Tibial nerve (tissue), 4 donors: ENCODE measurements at places on chromosomes 4 and X.

DNA sequence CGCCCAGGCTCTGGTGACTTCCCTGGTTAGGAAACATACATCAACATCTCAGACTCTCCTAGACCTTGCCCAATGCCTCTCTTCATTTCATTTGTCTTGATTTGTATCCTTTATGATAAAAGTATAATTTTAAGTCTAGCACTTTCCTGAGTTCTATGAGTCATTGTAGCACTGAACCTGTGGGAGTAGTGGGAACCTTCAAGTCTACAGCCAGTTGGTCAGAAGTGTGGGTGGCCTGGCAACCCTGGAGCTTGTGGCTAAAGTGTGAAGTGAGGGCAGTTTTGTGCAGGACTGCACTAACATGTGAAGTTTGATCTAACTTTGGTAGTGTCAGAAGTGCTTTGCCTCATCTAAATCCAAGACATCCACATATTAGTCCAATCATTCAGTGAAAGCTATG is 259.3 kb upstream of the IGFBP7 start:
- H3K27ac ChIP-seq, result no peak overlapping the region
- DNase-seq, result no peak
- H3K4me1 ChIP-seq, result no peaks in the 10 kb centered on the region

DNA sequence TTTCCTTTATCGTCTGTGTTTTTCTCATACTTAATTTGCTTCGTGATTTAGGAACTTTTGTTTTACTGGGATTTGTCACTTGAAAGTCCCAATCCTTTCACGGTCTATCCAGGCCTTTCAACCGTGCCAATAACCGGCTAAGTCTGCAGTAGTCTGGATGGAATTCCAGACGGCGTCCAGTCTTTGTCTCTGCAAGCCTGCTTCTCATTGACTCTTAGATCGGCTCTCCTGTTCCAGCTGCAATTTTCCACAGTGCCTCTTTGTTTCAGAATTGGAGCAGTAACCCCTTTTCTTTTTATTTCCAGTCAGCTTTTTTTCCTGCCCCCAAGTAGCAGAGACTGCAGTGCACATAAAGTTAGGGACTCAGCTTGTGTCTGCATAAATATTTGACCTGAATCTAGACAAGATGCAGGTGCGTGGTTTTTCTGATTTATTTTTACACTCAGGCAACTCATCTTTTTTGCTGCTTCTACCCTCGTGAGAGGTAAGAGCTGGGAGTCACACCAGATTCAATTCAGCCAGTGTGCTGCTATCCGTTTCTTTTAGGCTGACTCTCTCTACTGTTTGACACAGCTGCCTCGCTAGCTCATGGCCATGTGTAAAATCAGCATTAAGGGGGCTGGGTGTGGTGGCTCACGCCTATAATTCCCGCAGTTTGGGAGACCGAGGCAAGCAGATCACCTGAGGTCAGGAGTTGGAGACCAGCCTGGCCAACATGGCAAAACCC is 37.4 kb upstream of the DHRSX start:
- H3K27me3 ChIP-seq, result no peaks in the 10 kb centered on the region
- no peaks in the 10 kb centered on the region for H3K4me1 ChIP-seq
- DNase-seq, result no peak
- H3K27ac ChIP-seq, result no peak overlapping the region

DNA sequence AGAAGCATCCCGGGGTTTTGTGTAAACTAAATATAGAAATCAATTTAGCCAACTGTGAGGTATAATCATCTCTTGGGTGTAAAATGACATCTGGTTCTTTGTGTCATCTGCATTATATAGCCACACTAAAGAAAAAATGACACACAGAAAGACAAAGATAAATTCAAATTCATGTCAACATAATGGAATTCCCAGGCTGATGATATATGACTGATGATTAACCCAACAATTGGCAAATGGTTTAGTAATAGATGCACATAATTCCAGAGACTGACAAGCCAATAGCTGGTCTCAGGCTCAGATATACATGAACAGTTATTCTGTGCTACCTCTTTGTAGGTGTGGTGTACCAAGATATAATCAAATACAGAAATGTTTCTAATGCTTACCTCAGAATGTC is 375.4 kb upstream of the PITX2 start:
- no peaks in the 10 kb centered on the region for H3K36me3 ChIP-seq
- H3K4me3 ChIP-seq, result no peak overlapping the region
- H3K27me3 ChIP-seq, result no peaks in the 10 kb centered on the region

DNA sequence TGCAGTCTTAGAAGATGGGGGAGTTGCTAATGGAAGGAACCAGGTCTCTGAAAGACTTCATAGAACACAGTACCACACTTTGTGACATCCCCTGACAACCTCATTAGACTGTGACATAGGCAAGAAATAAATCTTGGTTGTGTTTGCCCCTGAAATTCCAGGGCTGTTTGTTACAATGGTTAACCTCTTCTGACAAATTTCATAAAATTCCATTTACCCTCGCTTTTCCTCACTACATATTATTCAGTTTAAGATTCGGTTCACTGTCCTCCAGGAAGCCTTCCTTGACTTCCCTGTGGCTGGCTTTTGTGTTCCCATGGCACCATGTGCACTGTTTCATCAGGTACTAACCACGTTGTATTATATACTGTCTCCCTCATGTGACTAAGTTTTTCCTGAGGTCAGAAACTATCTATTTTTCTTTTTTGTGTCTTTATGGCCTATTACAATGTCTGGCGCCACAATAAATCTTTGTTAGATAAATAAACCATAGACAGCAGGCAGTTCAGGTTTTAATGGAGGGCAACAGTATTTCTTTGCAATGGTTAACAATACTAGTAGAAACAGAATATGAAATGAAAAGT is 54.2 kb downstream of the ATXN3L start:
- H3K36me3 ChIP-seq, result no peaks in the 10 kb centered on the region
- DNase-seq, result no peak
- H3K27ac ChIP-seq, result no peak overlapping the region
